GOT3 (cell line): ENCODE measurements at places on chromosomes 5 and 9.

GRCh38 chr5:164470312-164470711 is 964.9 kb downstream of the MAT2B start:
- no peak for DNase-seq

DNA sequence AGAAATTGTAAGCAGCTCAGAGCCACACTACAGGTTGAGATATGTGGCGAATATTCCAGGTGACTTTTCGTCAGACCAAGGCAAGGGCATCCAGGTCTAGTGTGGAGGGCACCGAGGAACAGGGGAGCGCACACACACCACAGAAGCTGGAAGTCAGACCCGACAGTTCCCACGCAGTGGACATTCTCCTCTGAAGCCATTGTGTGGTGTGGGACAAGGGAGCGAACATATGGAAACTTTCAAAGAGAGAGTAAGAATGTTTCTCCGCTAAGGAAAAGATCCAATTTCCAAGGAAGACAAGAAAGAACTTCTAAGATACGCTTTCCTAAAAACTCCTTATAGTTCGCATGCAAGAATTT is 141.4 kb upstream of the OTULINL start:
- DNase-seq = no peak

GRCh38 chr9:114317665-114318357 is 5.1 kb upstream of the ORM1 start:
- no peak for DNase-seq

GRCh38 chr5:111262153-111262552 is 38.0 kb downstream of the CAMK4 start:
- DNase-seq = no peak

DNA sequence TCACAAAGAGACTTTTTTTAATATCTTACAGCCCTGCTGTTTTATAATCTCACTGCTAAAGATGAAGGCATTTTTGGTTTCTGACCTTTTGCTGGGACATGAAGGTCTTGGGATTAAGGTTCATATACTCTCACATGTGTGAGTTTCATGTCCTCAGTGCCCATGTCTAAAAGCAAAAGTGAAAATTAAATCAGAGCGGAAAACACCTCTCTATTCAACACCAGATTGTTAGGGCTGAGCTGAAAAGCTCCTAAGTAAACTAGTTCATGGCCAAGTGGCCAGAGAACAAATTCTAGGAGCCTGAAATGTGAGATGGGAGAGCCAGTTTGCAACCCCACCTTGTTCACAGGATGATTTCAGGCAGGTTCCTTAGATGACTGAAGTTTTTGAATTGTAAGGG is 110.9 kb downstream of the GRIA1 start:
- no peak for DNase-seq

DNA sequence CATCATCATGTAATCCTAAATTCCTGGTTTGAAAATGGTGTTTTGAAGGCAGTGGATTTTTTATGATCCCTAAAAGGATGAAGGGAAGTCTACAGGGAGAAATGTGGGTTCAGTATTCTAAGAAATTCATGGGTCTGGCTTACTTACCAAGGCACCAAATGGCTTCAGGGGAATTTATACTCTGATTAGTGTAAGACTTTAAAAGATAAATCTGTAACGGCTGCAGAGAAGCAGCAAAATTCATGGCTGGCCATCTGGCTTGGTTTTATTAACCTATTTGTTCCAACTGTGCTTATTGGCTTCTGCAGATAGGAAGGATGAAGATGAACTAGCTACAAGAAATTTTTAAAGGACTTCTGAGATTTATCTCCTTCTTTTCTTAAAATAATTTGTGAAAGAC is 222.8 kb downstream of the TENT4A start:
- no peak for DNase-seq

- DNase-seq = no peak
These were observed 100.2 kb upstream of the CCDC112 start for GRCh38 chr5:115396688-115397087.

DNA sequence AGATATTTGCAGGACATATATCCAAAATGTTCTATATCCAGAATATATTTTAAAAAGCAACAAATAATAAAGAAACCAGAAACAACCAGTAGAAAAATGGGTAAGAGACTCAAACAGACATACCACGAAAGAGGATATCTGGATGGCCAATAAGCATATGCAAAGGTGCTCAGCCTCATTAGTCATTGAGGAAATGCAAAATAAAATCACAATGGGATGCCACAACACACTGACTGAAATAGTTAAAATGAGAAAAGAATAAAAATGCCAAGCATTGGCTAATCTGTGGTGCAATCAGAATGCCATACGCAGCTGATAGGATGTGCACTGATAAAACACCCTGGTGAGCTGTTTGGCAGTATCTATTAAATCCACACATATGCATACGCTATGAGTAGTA is 265.8 kb upstream of the ANKH start:
- DNase-seq = no peak

DNA sequence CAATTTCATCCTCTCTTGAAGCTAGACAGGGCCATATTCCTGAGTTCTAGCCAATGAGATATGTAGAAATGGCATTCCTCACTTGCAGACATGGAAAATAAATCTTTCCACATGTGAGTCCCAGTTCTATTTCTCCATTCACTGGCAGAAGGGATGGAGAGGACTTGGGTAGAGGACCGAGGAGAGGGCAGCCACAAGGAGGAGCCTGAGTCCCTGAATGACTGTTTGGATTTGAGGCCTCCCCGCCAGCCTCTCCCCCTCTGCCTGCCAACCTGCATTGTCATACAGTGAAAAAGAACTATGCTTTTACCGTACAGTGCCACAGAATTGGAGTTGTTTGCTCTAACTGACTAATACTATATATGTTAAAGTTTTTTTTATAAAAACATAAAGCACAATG is 583.0 kb upstream of the WWC1 start:
- DNase-seq = no peak

DNA sequence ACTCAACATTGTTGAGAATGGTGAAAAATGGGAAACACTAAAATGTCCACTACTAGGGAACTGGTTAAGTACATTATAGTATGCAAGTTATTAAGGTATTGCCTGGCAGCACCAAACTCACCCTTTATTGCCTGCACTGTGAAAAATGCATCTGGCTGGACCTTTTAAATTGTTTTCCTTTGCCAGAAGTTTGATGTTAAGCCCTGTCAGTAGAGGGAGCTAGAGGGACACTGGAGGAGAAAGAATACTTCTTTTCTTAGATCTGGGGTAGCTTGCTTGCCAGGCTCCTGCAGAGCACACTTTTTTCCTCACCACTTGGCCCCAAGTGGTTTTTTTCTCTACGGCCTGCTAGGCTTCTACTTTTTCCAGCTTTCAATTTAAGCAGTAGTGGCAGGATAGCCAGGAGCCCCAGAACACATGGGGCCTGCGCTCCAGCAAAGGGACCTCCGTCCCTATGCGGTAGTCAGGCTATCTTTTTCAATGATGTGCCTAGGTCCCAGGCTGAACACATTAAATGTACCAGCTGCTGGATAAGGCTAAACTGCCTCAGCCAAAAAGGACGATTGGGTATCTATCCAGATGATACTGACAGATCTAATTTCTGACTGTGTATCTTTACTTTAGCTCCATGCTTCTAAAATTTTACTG is 8.0 kb upstream of the HABP4 start:
- no peak for DNase-seq

GRCh38 chr5:89343666-89344065 is 460.7 kb upstream of the MEF2C start:
- no peak for DNase-seq

DNA sequence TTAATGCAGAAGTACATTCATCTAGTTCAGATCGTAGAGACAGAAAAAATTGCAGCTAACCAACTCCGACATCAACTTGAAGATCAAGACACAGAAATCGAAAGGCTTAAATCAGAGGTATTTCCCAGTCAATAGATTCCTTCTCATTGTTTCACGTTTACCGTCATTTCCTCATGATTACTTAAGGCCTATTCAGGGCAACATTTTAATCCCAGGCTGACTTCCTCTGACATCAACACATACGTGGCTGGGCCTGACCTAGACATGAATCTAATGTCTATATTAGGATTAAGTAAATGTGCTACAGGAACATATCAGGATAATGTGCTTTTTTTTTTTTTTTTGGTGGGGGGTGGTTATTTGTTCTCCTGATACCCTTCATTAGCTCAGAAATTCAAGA is 107.9 kb downstream of the RASGRF2 start:
- DNase-seq = no peak

- DNase-seq = no peak
These were observed 665 bp downstream of the SLC6A3 start for GRCh38 chr5:1444361-1445189.

GRCh38 chr5:164098531-164098930 is 593.1 kb downstream of the MAT2B start:
- DNase-seq = no peak

DNA sequence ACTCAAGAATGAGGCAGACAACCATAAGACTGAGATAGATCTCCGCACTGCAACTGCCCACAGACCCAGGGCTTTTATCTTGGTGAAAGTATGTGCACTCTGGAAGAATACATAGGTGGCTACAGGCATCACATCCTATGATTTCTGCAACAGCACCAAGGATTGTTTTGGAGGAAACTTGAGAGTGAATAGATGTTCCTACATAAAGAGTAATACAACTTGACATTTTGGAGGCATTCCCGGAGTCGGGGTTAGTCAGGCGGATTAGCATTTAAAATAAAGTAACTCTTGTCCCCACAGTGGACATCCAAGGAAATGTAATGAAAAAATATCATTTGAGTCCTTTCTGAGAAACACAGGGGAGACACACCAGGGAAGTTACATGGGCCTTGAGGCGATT is 26.7 kb downstream of the TMEM174 start:
- no peak for DNase-seq

GRCh38 chr5:15222156-15222555 is 277.8 kb upstream of the FBXL7 start:
- no peak for DNase-seq

- DNase-seq = no peak
These were observed 56.2 kb downstream of the SSBP2 start for GRCh38 chr5:81694726-81695125.

DNA sequence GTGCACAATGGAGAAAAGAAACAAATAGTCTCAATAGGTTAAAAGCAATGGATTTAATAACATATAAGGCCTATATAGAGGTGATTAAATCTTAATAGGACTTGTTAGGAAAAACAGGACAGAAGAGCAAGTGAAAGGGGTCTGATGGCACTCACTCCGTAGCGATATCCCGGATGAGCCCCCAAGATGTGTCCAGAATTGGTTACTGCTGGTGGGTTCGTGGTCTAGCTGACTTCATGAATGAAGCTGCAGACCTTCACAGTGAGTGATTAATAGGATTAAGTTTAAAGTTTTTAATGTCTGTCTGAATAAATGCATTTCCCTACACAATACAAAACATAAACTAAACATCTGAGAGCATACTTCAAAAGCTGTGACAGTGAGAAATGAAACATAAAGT is 110.4 kb upstream of the FAM174A start:
- DNase-seq = no peak

DNA sequence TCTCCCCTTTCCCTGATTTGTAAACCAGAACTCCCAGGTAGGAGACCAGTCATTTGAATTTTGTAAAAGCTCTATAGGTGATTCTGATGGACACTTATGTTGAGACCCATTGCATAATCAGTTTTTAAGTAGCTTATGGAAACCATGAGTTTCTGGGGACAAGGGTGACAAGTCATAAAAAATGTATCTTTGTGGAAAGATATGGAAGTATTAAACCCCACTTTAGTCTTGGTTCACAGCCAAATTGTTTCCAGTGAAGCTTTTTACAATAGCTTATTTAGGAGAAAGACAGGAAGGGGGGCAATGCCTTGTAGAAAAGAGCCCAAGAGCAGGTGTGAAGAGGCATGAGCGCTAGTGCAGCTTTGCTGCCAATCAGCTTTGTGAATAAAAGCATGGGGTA is 453 bp upstream of the CCL28 start:
- no peak for DNase-seq

- no peak for DNase-seq
These were observed 143.0 kb downstream of the XRCC4 start for GRCh38 chr5:83220331-83220730.

- no peak for DNase-seq
These were observed 13.5 kb downstream of the CTNND2 start for GRCh38 chr5:11890777-11891176.

DNA sequence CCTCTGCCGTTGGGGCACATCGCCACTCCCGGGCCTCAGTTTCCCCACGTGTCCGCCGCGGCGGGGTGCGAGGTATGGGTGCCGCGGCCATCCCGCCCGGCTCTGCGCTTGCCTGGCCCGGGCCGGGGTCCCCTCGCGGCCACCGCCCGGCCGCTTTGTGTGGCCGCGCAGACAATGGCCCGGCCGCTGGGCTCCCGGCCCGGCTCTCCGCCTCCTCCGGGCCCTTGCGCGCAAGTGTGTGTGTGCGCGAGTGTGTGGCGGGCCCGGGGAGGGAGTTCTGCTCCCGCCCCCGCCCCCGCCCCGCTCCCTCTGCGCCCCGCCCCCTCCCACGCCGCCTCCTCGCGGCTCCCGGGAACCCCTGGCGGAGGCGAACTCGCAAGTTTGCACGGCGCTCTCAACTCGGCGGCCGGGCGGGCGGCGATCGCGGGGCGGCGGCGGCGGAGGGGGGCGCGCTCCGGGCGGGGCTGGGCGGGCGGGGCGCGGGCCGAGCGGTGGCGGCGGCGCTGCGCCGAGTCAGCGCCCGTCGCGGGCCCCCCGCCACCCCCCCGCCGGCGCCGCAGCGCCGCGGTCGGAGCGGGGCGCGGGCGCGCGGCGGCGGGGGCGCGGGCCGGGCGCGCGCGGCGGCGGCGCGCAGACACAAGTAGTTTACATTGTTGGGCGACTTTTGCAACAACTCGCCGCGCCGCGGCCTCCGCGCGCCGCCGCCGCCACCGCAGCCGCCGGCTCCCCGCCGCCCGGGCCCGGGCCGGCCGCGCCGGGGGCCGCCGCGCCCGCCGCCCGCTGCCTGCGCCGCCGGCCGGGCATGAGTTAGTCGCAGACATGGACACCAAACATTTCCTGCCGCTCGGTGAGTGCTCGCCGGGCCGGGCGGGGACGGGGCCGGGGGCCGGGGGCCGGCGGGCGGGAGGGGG is at the start of gene RXRA:
RXRA (plus strand) TSS at position 643 of the 911 bp plus-strand sequence; CDS start at position 820, 177 bp downstream.
- DNase-seq = peak; percentile 12

- DNase-seq = no peak
These were observed 25.7 kb upstream of the C5orf47 start for GRCh38 chr5:173963182-173963838.

GRCh38 chr5:19986806-19987205 is 1.2 kb downstream of the CDH18 start:
- no peak for DNase-seq

GRCh38 chr5:140182075-140182711 is 7.2 kb downstream of the CYSTM1 start:
- DNase-seq = no peak

DNA sequence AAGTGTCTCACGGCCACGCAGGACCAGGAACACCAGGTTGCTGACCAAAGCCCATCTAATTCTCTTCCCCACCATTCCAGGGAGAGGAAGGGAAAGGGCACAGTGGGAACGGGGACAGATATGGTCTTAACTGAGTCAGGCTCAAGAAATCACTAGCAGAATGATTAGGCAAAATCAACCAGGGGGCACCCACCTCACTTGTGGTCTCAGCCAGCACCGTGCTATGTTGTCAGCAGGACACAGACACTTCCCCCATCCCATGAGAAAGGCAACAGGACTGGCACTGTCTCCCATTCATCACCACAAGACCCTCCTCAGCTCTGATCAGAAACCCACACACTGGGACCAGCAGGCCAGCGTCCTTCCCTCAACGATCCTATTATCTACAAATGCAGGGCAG is 2.9 kb downstream of the BICD2 start:
- DNase-seq = no peak

- DNase-seq = no peak
These were observed 52.1 kb downstream of the IL31RA start for GRCh38 chr5:55903121-55903701.

- no peak for DNase-seq
These were observed 7.2 kb downstream of the ADAMTS2 start for GRCh38 chr5:179337796-179338676.
